ENCODE measurements at places on chromosomes 16 and 17.

DNA sequence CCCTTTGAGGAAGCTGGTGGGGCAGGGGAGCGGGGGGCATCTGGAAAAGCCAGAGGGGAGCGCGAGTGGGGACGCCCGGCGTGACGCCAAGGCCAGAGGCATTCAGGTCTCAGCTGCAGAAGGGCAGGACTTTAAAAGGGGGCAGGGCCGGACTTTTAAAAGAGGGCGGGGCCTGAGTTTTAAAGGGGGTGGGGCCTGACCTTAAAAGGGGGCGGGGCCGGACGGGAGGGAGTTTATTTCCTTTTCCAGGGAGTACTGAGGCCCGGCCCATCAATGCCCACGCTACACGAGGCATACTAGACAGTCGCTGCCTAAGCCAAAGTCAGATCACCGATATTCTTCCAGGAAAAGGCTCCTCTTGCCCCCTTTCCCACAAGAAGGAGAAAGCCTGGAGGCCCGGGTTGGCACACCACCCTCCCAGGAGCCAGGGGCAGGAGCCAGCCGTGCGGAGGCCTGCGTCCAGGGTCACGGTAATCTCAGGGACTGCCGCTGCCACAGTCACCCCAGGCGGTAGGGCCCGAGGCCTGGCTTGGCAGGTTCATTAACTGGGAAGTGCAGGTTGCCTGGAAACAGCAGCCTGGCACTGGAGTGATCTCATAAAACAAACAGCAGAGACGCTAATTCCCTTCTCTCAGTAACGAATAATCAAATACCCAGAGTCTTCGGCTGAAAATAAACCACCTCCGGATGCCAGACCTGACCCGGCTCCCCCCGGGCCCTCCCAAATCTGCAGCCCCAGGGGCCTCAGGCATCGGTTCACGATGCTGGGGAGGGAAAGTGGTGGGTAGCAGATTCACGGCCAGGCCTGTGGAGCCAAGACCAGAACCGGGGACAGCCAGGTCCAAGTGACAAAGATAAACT lies 90.7 kb downstream of the TIMM22 start:
- no peaks in the 10 kb centered on the region for H3K27me3 ChIP-seq
- no peaks in the 10 kb centered on the region for H3K36me3 ChIP-seq
- peak; percentile 76 for DNase-seq
- no peak overlapping the region for H3K27ac ChIP-seq

DNA sequence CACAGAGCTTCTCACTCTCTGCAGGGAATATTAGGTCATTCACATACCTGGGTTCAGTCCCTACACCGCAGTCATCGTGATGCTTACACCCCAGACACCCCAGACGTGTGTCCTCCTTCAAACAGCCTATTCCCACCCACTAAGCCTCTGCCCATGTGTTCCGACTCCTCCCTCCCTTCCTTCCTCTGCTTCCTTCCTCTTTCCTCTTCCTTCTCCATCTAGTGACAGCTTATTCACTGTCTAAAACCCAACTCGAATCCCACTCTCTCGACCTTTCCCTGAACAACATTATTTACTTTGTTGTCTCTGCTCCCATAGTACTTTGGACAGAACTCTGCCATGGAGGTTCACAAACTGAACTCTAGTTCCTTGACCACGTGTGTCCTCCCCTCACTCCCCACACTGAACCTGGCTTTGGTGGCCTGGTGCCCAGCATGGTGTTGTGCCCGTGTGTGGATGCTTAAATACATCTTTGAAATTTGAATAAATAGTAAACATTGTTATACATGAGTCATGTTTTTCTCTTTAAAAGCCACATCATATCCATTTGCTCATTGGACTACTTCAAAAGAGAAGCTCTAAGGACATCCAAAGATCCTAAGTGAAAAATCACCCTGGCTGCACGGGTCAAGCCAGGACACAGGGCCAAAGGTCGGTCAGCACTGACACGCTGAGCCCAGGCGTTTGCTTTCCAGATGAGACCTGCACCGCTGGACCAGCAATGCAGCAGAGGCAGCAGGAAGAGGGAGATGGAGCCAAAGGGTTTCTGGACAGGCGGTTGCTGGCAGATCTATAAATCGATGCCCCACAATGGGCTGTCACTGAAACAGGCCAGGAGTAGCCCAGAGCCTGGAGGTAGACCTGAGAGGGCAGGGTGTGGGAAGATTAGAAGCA lies 14.1 kb upstream of the G6PC1 start:
- H3K4me3 ChIP-seq: no peak overlapping the region
- no peak for DNase-seq
- H3K27ac ChIP-seq: no peak overlapping the region
- H3K36me3 ChIP-seq: no peaks in the 10 kb centered on the region
- no peaks in the 10 kb centered on the region for H3K27me3 ChIP-seq

GRCh38 chr17:36204724-36205500 lies 6.0 kb upstream of the CCL4L2 start:
- no peak overlapping the region for H3K4me3 ChIP-seq
- peaks cover 8% of the 10 kb centered on the region for H3K4me1 ChIP-seq
- H3K27me3 ChIP-seq: no peaks in the 10 kb centered on the region
- DNase-seq: no peak
- no peak overlapping the region for H3K27ac ChIP-seq

GRCh38 chr17:71976011-71976649 lies 144.7 kb upstream of the SOX9 start:
- H3K36me3 ChIP-seq: no peaks in the 10 kb centered on the region
- DNase-seq: peak; percentile 14
- H3K4me1 ChIP-seq: peaks cover 7% of the 10 kb centered on the region
- no peaks in the 10 kb centered on the region for H3K27me3 ChIP-seq

- H3K4me1 ChIP-seq: peaks cover 35% of the 10 kb centered on the region
- H3K4me3 ChIP-seq: no peak overlapping the region
- H3K27ac ChIP-seq: peak overlapping the region; percentile 30
- H3K27me3 ChIP-seq: no peaks in the 10 kb centered on the region
- no peak for DNase-seq
Measured at GRCh38 chr16:75342308-75342811, 90.9 kb upstream of the BCAR1 start.

- no peak for DNase-seq
- H3K27ac ChIP-seq: no peak overlapping the region
- no peaks in the 10 kb centered on the region for H3K36me3 ChIP-seq
- H3K27me3 ChIP-seq: no peaks in the 10 kb centered on the region
- H3K4me3 ChIP-seq: no peak overlapping the region
- H3K4me1 ChIP-seq: peaks cover 6% of the 10 kb centered on the region
Measured at GRCh38 chr16:20938426-20938825, 37.9 kb downstream of the LYRM1 start.

DNA sequence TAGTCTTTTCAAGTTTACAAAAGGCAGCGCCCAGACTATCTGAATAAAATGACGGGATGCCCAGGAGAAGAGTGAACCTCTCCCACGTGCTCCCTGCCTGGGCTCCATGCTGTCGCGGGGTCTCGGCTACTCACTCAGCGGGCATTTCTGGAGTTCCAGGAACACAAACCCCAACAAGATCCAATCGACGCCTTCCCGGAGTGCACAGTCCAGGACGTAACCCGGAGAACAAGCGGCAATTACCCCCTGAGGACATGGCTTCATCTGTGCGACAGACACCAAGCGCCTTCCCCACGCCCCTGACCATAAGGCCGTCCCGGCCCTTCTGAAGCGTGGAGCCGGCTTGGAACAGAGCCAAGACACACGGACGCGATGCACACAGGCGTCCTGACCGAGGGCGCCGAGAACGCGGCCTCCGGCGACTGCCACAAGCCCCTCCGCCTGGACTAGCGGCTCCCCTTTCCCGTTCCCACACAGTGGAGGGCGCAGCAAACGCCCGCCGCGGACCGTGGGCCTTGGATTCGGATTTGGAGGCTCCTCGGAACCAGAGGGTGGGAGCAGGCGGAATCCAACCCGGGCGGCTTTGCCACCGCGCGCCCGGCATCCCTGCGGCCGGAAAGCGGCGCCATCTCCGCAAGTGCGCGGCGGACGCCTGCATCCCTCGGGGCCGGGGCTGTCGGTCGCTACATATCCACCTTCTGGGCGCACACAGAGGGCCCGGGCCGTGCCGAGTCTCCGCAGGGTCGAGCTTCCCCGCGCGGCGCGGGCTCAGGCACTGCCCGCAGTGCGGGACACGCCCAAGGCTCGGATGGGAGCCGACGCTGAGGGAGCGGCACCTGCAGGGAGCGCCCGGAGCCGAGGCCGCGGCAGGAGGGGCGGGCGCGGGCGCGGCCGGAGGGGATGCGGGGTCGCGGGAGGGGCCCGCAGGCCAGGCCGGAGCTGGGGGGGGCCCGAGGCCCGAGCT lies 725 bp downstream of the ABCA3 start:
- H3K27me3 ChIP-seq: peaks cover 67% of the 10 kb centered on the region
- peaks cover 8% of the 10 kb centered on the region for H3K4me1 ChIP-seq
- H3K36me3 ChIP-seq: peaks cover 8% of the 10 kb centered on the region

GRCh38 chr16:84838383-84838948 lies 18.7 kb downstream of the CRISPLD2 start:
- DNase-seq: no peak
- no peaks in the 10 kb centered on the region for H3K27me3 ChIP-seq
- H3K4me1 ChIP-seq: peaks cover 39% of the 10 kb centered on the region

DNA sequence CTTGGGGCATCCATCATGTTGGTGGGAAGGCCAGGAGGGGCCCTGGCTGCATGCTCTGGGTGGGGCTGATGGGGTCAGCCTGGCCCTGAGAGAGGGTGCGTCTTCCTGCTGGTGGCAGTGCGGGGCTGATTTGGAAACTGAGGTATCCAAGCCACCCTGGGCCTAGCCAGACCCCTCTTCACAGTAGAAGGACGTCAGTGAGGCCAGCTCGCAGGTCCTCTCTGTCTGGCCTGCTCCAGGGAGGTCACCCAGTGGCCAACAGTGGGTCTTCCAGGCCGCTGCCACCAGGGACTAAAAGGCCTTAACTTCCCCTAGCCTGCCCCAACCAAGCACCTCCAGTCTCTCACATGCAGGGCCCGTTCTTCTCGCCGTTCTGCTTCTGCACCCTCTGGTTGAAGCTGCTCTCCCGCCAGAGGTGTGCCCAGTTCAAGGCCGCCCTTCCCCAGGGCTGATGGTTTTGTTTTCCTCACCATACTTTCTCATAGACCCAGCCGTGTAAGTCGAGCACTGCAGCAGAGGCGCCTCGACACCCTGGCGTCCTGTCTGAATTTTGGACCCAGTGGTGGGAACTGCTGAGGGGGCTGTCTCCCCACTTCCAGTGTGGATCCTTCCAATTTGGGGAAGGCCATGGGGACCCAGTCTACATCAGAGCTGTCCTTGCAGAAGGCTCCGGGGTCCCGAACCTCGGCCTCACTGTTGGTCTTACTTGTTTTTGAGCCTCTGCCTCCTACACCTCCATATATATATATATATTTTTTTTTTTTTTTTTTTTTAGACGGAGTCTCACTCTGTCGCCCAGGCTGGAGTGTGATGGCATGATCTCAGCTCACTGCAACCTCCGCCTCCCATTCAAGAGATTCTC lies 42.9 kb upstream of the CDC42EP4 start:
- no peaks in the 10 kb centered on the region for H3K36me3 ChIP-seq
- H3K4me3 ChIP-seq: no peak overlapping the region
- peaks cover 5% of the 10 kb centered on the region for H3K4me1 ChIP-seq
- 0 out of 2 replicates have a peak overlapping the region, but pooled peaks have one; percentile 49 for H3K27ac ChIP-seq
- no peak for DNase-seq

DNA sequence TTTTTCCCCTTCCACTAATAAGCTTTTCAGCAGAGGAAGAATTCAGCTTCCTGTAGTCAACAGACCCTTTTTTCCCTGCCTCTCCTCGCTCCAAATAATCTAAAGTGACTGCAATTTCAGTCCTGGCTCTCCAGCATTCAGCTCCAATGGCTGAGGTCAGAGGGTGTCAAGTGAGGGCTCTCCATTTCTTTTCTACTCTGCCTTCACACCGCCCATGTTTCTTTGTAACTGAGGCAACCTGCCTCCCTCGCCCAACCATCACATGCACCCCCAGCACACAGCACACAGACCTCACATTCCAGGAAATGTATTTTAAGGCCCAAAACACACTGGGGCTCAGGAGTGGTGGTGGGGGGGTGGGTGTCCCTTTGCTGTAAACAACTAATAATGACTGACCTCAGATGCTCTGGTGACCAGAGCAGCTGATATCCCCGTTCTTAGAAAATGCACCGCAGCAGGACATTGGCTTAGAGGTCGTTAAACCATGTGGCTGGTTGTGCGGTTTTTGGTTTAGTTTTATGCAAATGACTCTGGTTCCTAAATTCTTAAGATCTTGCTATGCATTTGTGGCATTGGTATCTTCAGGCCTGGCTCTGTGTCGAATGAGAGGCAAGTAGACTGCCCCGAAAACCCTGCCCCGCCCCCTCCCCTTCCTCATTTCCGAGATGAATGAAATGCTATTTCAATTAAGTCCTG lies 203.6 kb downstream of the ZFHX3 start:
- H3K36me3 ChIP-seq: no peaks in the 10 kb centered on the region
- H3K4me3 ChIP-seq: no peak overlapping the region
- peak overlapping the region; percentile 20 for H3K27ac ChIP-seq
- peaks cover 42% of the 10 kb centered on the region for H3K4me1 ChIP-seq
- no peak for DNase-seq

DNA sequence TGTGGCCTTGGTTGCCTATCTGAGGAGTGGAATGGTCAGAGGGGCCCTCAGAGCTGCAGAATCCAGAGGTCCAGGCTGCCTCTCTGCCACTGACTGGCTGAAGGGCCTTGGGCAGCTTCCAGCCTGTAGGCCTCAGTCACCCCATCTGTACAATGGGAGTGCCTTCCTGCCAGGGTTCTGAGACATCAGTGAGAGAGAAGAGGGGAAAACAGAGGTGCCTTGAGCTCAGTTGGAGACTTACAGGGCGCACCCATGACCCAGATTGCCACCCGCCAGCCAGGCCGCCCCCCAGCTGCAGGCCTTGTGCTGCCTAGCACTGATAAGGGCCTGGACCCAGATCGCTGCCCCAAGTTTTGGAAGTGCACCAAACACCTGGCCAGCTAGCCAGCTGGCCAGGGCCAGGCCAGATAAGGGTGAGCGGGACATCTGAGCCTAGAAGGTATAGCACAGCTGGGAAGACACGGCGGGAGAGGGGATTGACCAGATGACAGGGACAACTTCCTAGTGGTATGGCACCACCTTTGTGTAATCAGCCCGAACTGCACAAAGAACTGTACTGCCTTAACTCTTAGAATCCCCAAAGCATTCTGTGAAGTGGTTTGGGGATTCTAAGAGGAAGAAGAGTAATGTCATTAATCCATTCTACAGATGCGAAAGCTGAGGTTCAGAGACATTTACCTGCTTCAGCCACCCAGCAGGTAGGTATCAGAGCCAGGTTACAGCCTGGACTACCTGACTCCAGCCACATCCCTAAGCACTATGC lies 1.4 kb downstream of the SLC4A1 start:
- H3K27me3 ChIP-seq: no peaks in the 10 kb centered on the region
- H3K36me3 ChIP-seq: no peaks in the 10 kb centered on the region
- H3K4me1 ChIP-seq: no peaks in the 10 kb centered on the region
- no peak overlapping the region for H3K27ac ChIP-seq
- DNase-seq: no peak

GRCh38 chr17:7959503-7960253 lies 27.7 kb downstream of the CNTROB start:
- H3K36me3 ChIP-seq: no peaks in the 10 kb centered on the region
- peaks cover 17% of the 10 kb centered on the region for H3K4me1 ChIP-seq
- H3K27ac ChIP-seq: no peak overlapping the region
- peaks cover 5% of the 10 kb centered on the region for H3K27me3 ChIP-seq
- no peak for DNase-seq
- no peak overlapping the region for H3K4me3 ChIP-seq
